ENCODE measurements at places on chromosomes 1 and 21. TPM values are rescaled to one million over a fixed set of nuclear protein-coding genes. Genes with fewer than 3 reads are reported as not detected.

GRCh38 chr21:38171723-38172344 is 85.0 kb upstream of the KCNJ15 start:
- no peak for DNase-seq

- no peak for DNase-seq
These were observed 181.3 kb downstream of the ETS2 start for GRCh38 chr21:38986806-38987632.

DNA sequence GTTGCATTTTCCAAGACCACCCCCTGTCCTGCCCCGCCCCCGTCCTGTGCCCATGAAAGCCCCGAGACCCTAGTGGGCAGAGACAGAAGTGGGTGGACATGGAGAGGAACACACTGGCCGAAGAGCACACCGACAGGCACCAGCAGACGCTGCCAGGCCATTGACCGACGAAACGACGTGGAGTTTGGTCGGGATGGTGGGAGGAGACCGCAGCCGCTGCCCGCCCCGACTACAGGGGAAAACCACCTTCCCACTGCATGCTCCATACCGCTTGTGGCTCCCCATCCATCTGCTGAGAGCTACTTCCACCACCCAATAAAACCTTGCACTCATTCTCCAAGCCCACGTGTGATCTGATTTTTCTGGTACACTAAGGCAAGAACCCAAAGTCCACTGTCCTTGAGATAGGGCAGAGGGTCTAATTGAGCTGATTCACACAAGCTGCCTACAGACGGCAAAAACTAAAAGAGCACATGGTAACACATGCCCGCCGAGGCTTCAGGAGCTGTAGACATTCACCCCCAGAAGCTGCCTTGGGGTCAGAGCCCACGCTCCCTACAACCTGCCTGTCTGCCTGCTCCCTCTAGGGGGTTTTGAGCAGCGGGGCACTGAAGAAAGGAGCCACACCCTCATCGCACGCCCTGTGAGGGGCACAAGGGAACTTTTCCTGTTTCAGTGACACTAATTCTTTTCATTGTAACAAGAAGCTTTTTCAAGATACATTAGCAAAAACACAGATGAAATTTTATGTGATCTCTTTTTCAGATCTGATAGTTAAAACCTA is 81.2 kb upstream of the RAB3GAP2 start:
- no peak for DNase-seq

GRCh38 chr1:116628448-116628847 is 39.1 kb downstream of the IGSF3 start:
- DNase-seq, result no peak

DNA sequence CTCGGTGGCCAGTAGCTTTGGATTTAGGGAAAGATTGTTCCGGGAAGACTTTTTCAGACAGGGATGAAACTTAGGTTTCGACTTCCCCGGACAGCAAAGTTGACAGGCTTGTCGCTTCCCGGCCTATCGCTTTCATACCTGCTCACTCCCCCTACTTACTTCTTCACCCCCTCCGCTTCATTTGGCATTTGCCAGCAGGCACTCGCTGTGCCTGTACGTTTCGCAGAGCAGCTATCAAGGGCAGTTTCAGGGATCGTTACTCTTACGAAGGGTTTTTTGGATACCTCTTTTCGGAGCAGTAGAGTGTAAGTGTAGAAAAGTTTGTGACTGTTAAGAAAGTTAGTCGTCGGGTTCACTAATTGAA is 393 bp downstream of the BLZF1 start:
- DNase-seq, result no peak

DNA sequence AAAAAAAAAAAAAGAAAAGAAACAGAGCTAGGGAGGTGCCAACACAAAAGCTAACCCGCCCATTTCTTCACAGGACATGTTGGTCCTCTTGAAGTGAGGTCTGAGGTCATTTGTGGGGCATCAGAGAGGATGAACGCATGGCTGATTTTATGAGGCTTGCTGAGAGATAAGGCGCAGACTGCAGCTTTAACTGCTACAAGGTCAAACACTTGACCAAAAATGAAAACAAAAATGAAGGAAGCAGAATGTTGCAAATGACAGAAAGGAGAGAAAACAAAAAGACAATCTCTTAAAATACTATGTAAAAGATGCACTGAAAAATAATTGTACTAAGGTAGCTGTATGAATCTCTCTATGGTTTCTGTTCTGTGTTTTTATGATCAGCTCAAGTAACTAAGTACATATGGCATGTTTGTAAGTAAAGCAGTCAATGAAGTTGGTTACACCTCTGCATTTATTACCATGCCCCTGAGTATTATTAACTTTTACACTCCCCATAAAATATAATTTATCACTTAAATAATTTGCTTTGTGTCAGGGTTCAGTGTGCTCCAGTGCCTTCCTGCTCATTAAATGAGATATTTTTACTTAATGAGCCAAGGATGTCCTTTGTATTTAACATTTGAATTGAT is 249.1 kb upstream of the NR5A2 start:
- no peak for DNase-seq

GRCh38 chr1:44235808-44236207 is 22.5 kb downstream of the DMAP1 start:
- no peak for DNase-seq

DNA sequence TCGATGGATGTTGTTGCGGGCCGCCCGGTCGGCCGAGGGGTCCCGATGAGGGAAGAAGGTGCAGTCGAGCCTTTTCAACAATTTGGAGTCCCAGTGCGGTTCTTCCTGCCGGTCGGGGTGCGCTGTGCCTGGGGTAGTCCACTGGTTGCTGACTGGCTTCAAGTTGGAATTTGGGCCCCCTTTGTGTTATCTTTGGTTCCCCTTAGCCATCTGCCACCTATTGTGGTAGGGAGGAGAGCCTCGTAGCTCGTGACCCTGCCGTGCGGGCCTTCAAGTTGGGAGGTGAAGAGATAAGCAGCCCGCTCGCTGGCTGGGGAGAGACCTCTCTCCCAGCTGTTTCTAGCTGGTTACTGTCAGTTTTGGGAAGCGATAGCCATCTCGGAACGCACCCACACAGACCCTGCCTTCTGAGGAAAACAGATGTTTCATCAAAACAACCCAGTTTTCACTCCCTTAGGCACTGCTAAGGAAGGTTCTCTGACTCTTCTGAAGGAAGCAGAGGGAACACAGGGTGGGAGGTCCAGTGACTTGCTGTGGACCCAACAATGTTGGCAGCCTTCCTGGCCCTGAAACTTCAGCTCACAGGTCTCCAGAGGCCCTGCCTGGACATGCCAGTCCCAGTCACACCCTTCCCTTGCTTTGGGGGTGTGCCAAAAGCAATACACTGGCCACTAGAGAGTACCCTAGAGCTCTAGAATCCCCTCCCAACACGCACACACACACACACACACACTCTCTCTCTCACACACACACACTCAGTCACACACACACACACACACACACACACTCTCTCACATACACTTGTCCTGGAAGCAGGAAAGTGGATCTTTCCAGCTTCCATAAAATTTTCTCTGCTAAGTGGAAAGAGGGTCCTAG is 1.0 kb downstream of the BTG2 start:
- DNase-seq, result peak; percentile 89

GRCh38 chr21:25708467-25709065 is 26.1 kb downstream of the ATP5PF start:
- peak; percentile 67 for DNase-seq

- DNase-seq, result peak; percentile 64
These were observed 2.6 kb upstream of the SAMD13 start for GRCh38 chr1:84298684-84299535.

DNA sequence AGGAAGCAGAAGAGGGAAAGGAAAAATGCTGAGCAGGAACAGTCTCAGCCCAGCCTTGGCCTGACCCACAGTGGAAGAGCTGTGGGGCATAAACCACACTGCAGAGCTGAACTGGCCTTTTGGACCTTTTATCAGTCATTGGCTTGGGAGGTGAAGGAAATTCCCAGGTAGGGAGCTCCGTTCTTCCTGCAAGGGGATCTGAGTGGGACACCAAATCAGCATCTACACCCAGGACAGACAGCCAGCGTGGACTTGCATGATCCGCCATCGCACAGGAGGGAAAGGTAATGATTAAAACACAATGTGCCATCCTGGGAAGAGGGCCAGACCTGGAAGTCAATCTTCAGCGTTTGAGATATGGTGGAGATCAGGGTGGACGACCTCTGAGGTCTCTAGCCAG is 1.2 kb upstream of the MTFR1L start:
- DNase-seq, result no peak

- no peak for DNase-seq
These were observed at the start of gene TMEM52 for GRCh38 chr1:1918901-1919303. Gene TMEM52 (minus strand): TSS chr1:1919279. CDS start chr1:1919265, 14 bp downstream.

- no peak for DNase-seq
These were observed 739.6 kb upstream of the CXADR start for GRCh38 chr21:16773206-16773605.

GRCh38 chr1:245583081-245583480 is 428.3 kb downstream of the KIF26B start:
- DNase-seq, result no peak

Gene KRTAP10-3
- not detected for total RNA-seq

Gene SPRR1A
- total RNA-seq, result not detected

Gene FALEC
- not detected for total RNA-seq

Gene SLAMF1
- 0.71 TPM for total RNA-seq

Gene C1QC
- total RNA-seq, result 126 TPM

Gene BCL2L15
- total RNA-seq, result 0.85 TPM
